ENCODE measurements at places on chromosomes 11 and 22.

DNA sequence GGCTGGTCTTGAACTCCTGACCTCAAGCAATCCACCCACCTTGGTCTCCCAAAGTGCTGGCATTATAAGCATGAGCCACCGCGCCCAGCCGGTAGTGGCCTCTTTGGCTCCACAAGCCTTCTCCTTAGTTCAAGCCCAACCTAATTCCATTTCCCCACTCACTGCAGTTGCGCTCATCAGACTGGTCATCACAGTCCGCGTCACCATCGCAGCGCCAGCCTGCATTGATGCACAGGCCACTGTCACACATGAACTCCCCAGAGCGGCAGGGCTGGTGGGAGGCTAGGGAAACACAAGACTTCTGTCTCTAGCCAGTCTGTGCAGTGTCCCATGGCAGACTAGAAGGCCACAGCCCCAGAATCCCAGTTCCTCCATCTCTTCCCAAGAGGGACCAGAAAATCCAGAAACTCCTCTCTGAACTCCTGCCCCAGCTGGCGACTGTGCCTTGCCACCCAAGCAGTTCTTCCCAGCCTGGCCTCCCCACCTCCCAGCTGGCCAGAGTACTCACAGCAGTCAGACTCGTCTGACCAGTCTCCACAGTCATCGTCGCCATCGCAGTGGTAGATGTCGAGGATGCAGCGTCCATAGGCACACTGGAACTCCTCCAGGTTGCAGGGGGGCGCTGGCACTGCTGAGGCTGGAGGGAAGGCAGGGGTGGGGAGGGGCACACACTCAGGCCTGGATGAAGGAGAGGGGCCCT is 19.8 kb downstream of the LRP4 start:
- no peak for DNase-seq

GRCh38 chr11:69696749-69697468 is 6.9 kb downstream of the FGF19 start:
- DNase-seq = no peak

DNA sequence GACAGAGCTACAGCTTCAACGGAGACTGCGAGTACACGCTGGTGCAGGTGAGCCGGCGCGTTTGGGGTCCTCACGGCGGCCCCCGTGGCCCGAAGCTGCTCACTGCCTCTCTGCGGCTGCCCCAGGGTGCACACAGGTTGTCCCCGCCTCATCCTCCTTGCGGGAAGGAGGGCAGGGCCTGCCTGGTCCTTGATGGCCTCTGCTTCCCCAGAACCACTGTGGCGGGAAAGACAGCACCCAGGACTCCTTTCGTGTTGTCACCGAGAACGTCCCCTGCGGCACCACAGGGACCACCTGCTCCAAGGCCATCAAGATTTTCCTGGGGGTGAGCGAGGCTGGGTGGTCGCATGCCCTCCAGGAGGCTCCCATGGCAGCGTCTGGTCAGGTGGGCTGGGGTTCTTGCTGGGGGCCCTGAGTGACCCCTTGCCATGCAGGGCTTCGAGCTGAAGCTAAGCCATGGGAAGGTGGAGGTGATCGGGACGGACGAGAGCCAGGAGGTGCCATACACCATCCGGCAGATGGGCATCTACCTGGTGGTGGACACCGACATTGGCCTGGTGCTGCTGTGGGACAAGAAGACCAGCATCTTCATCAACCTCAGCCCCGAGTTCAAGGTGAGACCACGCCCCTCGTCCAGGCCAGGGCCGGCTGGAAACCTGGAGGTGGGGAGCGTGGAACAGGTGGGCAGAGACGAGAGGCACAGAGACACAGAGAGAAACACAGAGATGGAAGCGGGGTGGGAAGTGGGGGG is 19.4 kb downstream of the MUC5AC start:
- no peak for DNase-seq

DNA sequence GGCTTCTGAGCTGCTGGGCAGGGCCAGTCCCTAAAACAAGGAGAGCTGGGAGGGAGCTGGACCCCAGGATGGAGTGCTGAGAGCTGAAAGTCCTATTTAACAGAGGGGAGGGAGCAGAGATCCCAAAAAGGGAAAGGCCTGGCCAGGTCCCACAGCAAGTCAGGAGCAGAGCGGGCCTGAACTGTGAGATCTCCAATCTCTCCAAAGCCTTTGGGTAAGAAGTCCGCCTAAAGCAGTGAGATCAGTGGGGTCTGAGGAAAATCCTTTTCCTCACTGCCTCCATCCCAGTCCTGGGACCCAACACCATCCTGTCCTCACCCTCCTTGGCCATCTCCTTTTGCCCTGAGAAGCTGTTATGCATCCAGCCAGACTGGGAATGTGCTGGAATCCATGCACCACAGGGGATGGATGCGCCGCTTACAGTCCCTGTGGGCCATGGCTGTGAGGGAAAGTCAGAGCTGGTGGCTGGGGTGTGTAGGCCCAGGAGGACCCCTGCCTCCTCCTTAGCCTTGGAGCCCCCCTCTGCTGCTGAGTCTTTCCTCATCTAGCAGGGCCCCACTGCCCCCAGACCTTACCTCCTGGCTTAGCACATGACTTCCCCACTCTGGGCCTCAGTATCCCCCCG is 8.6 kb downstream of the LRRC75B start:
- DNase-seq = no peak

DNA sequence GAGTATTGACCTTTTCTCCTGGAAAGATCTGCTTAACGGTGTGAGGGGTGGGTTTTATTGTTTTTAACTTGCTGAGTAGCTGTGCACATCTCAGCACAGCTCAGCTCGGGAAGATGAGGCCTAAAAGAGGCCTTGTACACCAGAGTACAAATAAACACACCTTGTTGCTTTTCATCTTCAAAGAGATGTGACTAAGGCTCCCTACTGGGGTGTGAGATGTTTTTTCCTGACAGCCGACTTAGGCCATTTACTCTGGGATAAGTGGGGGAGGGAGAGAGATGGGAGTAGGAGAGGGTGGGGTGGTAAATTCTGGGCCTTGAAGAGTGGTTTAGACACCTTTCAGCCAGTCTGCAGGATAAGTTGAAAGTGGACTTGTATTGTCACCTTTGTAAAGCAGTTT is 2.9 kb downstream of the LDLRAD3 start:
- no peak for DNase-seq

GRCh38 chr11:76007166-76007565 is 192.2 kb downstream of the UVRAG start:
- DNase-seq = no peak

DNA sequence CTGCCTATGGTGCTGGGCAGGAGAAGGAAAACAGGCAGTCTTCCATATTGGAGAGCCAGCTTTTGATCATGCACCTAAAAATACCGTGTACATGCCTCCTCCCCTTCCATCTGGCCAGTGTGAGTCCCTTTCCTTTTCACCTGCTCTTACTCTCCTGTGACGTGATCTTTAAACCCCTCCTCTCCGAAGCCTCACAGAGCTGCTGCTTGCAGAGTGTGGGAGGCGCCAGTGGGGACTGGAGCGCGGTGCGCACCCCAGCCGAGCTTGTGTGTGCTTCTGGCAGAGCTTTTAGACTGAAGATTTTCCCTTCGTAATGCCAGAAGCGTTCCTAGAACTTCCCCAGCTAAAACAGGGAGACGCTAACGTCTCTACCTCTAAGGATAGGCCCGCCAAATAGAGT is 29.8 kb downstream of the MUC6 start:
- no peak for DNase-seq

- no peak for DNase-seq
Measured at GRCh38 chr11:126638648-126639047, 283.2 kb downstream of the ST3GAL4 start.

DNA sequence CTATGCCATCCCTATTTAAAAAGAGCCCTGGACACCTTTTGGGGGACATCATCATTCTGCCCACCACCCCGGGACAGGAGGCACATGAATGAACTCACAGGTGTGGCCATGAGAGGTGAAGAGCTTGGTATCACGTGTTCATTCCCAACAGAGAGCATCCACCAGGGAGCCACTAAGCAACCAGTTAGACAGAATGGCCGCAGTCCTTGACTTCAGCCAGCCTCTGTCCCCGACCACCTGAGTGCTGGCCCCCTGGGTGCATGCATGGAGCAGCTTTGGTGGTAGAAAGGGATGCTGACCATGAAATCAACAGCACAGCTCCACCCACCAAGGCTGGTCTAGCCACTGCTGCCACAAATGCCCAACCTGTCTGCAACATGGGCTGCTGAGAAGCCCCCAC is 31.1 kb upstream of the CD81 start:
- no peak for DNase-seq

- no peak for DNase-seq
Measured at GRCh38 chr11:104104664-104105063, 59.3 kb downstream of the PDGFD start.

GRCh38 chr11:6576471-6577373 is 26.7 kb downstream of the RRP8 start:
- DNase-seq = no peak

- no peak for DNase-seq
Measured at GRCh38 chr11:36306888-36307287, 10.8 kb downstream of the PRR5L start.

- DNase-seq = no peak
Measured at GRCh38 chr11:128359515-128359914, 227.8 kb downstream of the ETS1 start.

DNA sequence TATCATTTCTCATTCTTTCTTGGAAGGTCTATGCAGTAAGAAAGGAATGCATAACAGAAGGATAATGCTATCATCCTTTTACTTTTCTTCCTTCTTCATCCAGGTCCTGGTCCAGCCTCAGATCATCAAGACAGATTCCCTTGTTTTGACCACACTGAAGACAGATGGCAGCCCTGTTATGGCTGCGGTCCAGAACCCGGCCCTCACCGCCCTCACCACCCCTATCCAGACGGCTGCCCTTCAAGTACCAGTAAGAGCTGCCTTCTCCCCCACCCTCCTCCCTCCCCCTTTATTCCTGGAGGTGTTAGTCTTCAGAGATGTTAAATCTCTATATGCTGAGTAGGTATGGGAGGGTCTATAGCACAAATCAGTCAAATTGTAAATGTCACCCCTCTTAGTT is 37.9 kb downstream of the SREBF2 start:
- DNase-seq = no peak

DNA sequence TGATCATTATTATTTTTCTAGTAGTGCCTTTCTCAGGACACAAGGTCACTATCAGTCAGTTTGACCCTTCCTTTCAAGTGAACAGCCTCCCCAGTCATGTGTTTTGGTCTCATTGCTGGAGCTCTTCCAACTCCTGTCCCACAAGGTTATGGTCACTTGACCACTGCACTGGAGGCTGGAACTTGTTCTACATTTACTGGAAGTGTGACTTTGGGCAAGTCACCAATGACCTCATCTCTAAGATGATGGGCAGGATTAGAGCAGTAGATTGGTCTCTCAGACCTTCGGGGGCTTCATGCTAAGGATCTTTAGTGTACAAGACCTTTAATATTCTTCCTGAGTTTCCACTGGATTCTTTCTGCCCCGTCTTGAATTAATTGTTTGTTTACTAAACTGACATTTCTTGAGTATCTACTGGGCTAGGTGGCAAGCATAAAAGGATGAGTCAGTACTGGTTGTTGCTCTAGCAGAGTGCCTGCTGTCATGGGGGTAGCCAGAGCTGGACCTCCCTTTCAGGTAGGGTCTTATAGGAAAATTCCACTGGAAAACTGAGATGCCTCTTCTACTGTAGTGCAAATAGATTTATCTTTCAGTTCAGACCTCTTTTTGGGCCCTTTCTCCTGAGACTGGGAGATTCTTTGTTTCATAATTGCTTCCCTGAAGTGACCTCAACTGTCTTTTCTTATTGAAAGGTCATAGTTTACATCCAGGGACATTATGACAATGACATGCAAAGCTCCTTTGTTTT is 106.8 kb downstream of the GRAMD1B start:
- no peak for DNase-seq
